Activated CD4-positive, alpha-beta T cell treated with anti-CD3 and anti-CD28 coated beads for 36 hours (primary cell): ENCODE measurements at places on chromosomes 4 and X.

DNA sequence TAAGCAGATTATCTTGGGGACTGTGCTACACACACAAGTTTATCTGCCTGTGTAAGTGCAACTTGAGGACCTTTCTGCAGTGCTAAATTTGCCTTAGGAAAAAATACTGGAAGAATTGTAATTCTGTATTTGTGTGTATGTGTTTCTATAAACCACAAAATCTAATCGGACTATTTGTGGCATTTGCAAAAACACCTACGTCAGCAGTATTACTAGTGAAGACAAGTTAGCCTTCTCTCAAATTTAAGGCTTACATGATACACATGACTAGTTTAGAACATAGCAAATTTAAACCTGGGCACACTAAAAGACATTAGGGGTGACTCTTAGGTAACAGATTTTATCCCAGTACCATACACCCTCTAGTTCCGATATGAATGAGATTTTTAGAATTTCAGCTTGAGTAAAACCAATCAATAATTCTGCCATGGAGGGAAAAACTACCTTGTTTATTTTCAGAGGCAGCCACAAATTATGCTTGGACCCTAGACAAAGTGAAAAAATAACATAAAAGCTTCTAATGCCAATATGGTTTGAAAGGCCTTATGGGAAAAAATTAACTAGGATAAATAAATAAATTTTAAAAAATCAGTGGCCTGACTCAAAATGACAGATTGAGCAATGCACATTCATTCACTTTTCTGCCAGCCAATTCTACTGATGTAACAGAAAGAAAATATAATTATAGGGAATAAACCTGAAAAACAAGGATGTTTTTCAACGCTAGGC is 176.4 kb downstream of the SNCA start:
- no peak for DNase-seq

DNA sequence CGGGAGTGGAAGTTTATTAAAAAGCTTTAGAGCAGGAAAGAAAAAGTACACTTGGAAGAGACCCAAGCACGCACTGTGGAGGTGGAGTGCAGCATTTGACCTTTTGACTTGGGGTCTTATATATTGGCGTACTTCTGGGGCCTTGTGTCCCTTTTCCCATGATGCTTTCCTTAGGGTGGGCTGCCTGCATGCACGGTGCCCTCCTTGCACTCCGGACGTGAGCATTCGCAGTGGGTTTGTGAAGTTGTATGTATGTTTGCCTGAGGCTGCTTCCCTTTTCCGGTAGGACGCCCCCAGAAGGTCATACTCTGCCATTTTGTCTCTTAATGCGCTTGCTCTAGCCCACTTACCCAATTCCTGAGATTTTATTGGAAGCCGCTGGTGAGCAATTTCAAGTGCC is 39.6 kb downstream of the TRMT44 start:
- DNase-seq, result no peak

GRCh38 chr4:128737098-128737513 is 72.4 kb upstream of the JADE1 start:
- DNase-seq, result no peak

GRCh38 chr4:147498031-147498660 is 17.2 kb downstream of the EDNRA start:
- DNase-seq, result no peak

DNA sequence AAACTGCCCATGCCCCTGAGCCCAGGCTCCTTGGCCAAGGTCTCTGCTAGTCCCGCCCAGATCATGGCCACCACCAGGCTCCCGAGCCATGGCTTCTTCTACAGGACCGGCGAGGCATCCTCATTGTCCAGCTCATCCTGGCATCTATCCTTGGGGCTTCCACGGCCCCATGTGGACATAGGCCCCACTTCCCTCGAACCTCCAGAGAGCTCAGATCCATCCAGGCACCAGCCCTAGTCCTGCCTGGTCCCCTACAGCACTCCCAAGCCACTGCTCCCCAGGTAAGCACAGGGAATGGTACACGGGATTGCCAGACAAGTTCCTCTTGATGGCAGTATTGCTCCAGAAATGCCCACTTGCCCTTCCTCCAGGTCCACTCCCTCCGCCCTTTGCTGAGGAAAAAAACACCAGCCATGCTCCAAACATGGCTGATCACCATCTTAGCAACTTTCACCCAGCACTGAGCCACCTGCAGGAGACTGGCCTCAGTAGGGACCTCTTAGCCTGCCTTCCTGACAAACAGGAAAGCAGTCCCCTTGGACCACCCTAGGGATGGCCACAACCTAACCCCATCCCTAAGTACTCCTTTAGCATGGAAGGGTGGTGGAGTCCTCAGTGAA is 272.1 kb upstream of the AGTR2 start:
- peak; percentile 4 for DNase-seq

DNA sequence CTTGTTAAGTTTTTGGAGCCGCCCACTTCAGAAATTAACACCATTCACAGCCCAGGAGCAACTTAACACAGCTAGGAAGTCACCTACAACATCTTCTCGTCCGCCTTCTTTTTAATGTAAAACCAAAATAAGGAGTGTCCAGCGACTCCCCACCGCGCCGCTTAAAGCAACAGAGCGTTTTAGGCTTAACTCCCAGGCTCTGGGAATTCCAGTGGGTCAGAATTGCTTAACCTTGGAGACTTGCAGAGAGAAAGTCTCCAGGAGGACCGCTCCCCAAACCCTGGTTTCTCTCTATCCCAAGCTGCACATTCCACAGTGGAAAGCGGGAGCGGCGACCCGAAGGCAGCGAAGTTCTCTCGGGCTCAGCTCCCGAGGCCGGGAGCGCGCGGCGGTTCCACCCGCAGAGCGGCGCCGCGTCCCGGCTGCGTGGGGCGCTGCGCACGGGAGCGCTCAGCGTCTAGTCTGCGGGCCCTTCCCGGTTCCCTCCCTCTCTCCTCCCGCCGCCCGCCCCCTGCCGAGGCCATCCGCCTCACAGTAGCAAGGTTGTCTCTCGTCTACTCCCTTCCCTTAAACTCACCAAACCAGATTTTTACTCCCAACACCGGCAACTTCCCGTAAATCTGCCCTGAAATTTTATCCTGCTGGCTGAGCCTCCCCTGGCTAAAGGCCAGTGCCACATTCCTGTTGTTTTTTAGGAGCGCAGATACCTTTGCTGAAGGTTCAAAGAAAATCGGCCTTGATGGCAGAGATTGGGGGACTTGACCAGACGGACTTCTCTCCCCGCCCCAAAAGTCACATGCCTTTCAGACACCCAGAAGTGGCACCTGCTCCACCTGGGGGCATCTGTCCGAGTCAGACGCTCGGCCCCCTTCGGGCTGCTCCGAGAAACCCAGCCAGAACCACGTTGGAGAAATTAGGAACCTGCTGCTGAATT is at the start of gene RBM47:
TSS of gene RBM47 (minus strand) at position 464 of the 934 bp plus-strand sequence. CDS start 190,971 bp downstream, outside the sequence.
- peak; percentile 63 for DNase-seq

GRCh38 chr4:24775032-24775605 is 20.3 kb upstream of the SOD3 start:
- DNase-seq, result no peak

GRCh38 chr4:76219299-76220055 is 5.9 kb upstream of the SCARB2 start:
- no peak for DNase-seq

GRCh38 chrX:17214962-17215361 is 160.0 kb upstream of the NHS start:
- DNase-seq, result no peak

- DNase-seq, result no peak
Observed at GRCh38 chr4:71470524-71470923, 131.7 kb downstream of the SLC4A4 start.

- no peak for DNase-seq
Observed at GRCh38 chr4:25826074-25826752, 36.6 kb downstream of the SEL1L3 start.

DNA sequence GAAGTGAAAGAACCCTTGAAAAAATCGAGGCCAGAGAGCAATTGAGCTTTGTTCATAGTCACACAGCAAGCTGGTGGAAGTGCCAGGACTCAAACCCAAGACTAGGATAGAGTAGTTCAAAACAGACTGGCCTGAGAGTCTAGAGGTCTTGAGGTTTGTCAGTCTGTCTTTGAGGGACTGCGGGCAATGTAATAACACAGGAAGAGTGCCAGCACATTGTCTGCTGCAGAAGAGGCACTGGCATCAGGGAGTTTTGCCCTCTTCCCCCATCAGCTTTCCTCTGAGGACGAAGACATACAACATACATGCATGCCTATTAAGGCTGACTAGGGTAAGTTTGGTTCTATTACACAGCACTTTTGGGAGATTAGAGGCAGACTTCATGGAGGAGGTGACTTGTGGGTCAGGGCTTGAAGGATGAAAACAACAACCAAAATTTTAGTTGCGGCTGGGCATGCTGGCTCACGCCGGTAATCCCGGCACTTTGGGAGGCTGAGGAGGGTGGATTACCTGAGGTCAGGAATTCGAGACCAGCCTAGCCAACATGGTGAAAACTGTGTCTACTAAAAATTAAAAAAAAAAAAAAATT is 64.1 kb upstream of the LAS1L start:
- DNase-seq, result no peak

DNA sequence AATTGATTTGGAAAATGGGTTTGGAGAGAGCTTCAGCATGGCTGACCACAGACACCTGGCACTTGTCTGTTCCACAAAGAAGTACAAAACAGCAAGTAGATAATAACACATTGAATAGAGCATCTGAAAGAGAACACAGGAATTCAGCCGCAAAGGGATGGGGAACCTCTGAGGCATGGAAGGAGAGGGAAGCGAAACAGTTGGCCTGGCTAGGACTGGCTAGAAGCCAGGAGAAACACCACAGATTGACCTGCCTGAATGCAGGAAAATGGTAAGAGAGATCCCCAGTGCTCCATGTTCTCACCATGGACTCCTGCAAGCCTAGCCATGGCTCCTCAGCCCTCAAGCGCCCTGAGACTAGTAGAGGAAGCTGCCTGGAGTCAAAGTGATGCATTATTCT is 169.7 kb upstream of the SH3RF1 start:
- no peak for DNase-seq

DNA sequence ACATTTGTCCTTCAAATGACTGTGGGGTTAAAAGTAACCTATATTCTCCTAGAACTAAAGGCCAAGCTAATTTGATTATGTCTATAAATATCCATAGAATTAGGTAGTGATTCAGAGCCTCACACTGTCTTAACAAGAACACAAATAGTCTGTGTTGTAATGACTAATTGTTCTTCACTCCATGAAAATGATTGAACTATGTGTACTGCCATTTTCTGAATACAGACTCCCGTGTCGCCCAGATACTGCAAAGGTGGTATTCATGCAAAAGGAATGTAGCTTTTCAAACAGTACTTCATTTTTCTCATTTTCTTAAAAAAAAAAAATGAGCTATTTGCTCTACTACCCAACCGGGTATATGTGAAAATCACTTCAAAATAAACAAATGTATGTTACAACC is 11.3 kb upstream of the PHKA2 start:
- no peak for DNase-seq

GRCh38 chr4:152079543-152080293 is 318.9 kb upstream of the GATB start:
- DNase-seq, result peak; percentile 67

- no peak for DNase-seq
Observed at GRCh38 chr4:137800861-137801260, 268.6 kb upstream of the PCDH18 start.

DNA sequence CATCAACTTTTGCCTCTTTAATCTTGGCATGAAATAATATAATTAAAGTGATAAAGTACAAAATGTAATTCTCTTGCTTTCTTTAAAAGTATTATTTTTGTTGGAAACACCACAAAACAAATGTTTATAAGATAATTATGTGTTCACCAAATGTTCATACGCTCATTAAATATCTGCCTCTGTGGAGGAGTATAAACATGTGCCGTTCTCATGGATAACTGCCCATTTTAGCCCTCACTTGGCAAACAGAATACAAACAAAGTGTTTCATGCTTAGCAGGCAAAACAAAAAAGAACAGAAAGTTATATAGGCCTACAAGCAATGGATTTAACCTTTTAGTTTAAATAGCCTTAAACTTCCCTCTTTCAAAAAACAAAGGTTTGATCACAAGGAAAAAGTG is 800.5 kb upstream of the DIAPH2 start:
- DNase-seq, result no peak

GRCh38 chr4:54696649-54697048 is 38.9 kb downstream of the KIT start:
- no peak for DNase-seq

DNA sequence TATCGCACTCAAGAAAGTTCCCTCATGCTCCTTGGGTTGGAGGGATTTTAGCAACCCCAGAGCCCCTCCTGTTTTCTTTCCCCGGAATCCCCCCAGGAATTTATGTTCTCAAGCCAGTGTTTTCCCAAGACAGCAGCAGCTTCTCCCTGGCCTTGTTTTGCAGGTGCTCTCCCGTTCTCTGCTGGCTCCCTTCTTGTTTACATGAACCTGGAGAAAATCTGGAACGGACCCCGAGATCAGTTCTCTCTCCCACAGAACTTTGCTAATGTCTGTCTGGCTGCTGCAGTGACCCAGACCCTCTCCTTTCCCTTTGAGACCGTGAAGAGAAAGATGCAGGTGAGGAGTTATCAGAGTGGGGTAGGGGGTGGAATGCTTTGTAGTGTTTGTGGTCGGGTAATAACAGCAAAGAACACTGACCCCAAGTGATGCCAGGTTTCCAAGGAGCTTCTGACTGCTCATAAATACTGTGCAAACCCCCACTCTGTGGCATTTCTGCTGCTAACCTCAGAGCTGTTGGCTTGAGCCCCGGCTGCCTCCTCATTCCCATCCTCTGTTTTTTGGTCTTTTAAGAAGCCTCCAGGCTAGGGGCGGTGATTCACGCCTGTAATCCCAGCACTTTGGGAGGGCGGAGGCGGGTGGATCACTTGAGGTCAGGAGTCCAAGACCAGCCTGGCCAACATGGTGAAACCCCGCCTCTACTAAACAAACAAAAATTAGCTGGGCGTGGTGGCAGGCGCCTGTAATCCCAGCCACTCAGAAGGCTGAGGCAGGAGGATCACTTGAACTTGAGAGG is 11.1 kb downstream of the SLC25A43 start:
- DNase-seq, result no peak

DNA sequence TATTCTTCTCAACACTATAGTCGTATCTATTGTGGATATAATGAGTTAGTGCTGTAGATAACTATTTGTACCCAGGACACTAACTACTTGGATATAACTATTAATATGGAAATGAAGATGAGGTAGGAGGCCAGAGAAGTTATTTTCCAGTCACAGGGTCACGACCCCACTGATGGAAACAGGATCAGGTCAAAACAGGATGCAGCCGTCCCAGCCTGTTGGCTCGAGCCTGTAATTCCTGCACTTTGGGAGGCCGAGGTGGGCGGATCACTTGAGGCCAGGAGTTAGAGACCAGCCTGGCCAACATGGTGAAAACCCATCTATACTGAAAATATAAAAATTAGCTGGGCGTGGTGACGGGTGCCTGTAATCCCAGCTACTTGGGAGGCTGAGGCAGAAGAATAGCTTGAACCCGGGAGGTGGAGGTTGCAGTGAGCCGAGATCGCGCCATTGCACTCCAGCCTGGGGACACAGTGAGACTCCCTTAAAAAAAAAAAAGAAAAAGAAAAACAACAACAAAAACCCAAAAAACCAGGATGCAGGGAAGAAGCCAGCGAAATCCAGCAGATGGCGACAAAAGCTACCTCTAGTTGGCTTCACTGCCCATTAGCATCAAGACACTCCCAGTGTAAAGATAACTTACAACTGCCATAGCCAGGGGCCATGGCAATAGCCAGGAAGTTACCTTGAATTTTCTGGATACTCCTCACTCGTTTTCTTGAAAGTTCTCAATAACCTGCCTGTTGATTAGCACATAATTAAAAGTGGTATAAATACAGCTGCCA is 37.9 kb upstream of the NKAP start:
- peak; percentile 42 for DNase-seq

GRCh38 chrX:87663421-87663820 is 145.8 kb downstream of the KLHL4 start:
- DNase-seq, result no peak
